ENCODE measurements at places on chromosomes 6 and 20. TPM values are rescaled to one million over a fixed set of nuclear protein-coding genes. Genes with fewer than 3 reads are reported as not detected.

DNA sequence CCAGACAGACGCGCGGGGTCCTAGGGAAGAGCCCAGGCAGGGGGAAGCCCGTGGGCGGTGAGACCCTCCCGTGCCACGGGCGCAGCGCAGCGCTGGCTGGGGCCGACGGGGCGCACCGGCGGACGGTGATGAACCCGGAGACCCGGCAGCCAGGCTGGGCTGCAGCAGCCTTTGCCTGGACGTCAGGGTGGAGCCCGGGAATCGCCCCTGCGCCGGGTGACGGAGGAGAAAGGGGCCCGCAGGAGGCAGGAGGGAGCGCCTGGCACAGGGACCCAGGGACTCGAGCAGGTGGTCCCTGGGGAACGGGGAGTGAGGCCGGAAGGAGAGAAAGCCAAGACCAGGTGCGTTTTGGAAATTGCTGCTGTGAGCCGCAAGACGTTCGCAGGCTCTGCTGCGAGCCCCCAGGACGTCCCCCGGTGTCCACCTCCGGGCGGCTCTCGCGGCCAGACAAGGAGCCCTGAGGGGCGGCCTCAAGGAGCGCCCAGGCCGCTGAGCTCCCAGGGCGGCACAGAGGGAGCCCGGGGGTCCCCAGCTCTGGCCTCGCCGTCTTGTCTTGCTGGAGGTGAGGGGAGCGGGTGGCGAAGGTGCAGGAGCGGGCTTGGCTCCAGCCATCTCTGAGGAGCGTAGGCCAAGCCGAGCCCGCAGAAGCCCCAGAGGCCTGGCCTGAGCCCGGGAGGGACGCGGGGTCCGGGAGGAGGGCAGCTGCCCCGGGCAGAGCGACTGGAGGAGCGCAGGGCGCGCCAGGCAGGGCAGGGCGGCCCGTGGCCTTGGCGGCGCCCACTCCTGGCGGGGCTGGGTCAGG, 191.2 kb upstream of the PDE10A start:
- DNase-seq, result no peak

GRCh38 chr20:59039233-59039632, 3.4 kb downstream of the PRELID3B start:
- DNase-seq, result no peak

- DNase-seq, result no peak
These were observed 1.3 kb downstream of the PI16 start for GRCh38 chr6:36955671-36956445.

Gene RSPO4
- 2.3 TPM for polyA plus RNA-seq

Gene CD93
- 37.9 TPM for polyA plus RNA-seq

Gene SEMG2
- not detected for polyA plus RNA-seq

GRCh38 chr6:37528541-37528940, 28.8 kb upstream of the CCDC167 start:
- DNase-seq, result no peak

GRCh38 chr6:6973721-6974120, 134.0 kb upstream of the RREB1 start:
- DNase-seq, result no peak

Gene CST5
- 0.18 TPM for polyA plus RNA-seq

- DNase-seq, result no peak
These were observed 136.5 kb downstream of the AGPAT4 start for GRCh38 chr6:161137320-161137719.

Gene FOXS1
- 3.9 TPM for polyA plus RNA-seq

All from left kidney (tissue), 8 donors.